ENCODE measurements at places on chromosomes 1 and 21. TPM values are rescaled to one million over a fixed set of nuclear protein-coding genes. Genes with fewer than 3 reads are reported as not detected.

RAP1A gene
- 48.8 TPM for polyA plus RNA-seq

SH2D2A gene
- polyA plus RNA-seq, result not detected

DNALI1 gene
- polyA plus RNA-seq, result 38.8 TPM

KANK4 gene
- polyA plus RNA-seq, result 8.3 TPM

BMP8A gene
- polyA plus RNA-seq, result 0.91 TPM

CLCA1 gene
- polyA plus RNA-seq, result 3.5 TPM

NBPF20 gene
- polyA plus RNA-seq, result 1.3 TPM

GRCh38 chr1:181137217-181137743 is 48.8 kb downstream of the IER5 start:
- DNase-seq, result no peak

- DNase-seq, result no peak
These were observed 336.6 kb upstream of the ZRANB2 start for GRCh38 chr1:71417421-71417820.

DNA sequence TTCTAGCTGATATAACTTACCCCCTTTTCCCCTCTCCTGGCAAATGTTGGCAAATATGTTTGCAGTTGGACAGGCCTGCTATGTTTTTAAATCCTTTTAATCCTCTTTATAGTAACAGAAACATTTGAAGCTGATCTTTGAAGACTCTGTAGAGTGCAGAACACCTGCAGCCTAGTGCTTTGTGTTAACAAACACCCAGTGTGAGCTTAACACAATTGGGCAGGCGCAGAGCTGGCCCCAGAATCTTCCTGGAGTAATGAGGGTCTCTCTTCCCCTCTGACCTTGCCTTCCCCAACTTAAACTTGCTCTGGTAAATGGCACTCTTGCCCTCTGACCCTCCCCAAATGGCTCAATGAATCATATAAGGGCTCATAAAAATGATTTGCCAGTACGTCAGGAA is 247.9 kb upstream of the LYPLAL1 start:
- DNase-seq, result no peak

DNA sequence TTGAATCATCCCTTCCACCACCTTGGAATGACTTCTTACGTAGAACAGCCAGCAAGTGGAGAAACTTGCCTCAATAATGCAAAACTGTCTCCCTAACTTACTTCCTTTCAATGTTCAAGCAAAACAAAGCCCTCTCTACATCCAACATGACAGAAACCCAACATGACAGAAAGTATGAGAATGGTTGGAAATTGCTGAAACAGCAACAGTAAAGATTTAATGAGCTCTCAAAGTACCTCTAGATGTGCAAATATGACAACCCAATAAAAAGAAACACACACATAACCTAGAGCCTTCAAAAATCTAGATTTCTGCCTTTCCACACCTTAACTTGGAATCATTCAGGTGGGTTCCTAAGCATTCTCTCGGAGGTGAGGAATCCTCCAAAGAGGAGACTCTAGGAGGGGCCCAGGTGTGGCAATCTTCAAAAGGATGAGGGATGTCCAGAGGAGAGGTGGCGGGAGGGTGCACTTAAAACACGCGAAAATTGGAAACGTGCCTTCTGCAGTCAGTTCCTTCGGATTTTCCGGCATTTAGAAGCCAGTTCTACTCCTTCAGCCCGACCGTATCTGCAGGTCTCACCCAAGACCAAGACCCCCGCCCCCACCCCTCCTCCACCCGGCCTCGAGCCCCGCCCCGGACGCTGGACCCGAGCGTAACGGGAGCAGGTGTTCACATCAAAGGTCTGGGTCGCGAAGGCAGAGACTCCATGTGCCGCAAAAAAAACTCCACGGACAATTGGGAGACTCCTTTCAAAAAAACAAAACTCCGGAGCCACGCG is 996 bp upstream of the MGST3 start:
- DNase-seq, result no peak

DNA sequence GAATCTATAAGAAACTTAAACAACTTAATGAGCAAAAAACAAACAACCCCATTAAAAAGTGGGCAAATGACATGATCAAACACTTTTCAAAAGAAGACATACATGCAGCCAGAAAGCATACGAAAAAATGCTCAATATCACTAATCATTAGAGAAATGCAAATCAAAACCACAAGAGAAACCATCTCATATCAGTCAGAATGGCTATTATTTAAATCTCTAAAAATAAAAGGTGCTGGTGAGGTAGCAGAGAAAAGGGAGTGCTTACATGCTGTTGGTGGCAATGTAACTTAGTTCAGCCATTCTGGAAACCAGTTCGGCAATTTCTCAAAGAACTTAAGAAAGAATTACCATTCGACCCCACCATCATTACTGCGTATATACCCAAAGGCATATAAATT is 147.7 kb downstream of the FAF1 start:
- DNase-seq, result no peak

GRCh38 chr1:165369255-165369848 is 12.8 kb upstream of the LMX1A start:
- peak; percentile 73 for DNase-seq

- DNase-seq, result no peak
These were observed 182.7 kb downstream of the GRIK3 start for GRCh38 chr1:36851595-36851994.

- DNase-seq, result no peak
These were observed 111.6 kb downstream of the RGS2 start for GRCh38 chr1:192920412-192920811.

DNA sequence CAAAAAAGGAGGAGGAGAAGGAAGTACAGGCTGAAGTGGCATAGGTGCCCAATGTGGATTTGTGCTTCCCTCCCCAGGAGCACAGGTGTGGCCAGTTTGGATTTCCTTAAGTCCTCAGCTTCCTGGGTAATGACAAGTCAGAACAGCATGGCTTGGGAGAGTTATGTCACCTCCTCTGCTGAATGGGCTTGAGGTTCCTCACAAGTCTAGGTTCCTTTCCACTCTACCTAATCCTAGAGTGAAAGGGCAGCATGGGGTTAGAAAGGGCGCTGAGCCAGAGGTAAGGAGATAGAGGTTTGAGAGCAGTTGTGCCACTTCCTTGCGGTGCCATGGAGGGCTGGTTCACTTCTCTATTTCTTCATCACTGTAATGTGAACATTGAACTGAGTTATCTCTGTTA is 35.5 kb upstream of the IL20 start:
- no peak for DNase-seq

GRCh38 chr1:208357644-208358507 is 113.7 kb upstream of the PLXNA2 start:
- peak; percentile 22 for DNase-seq

- DNase-seq, result no peak
These were observed 61.9 kb upstream of the C1orf21 start for GRCh38 chr1:184324972-184325371.

- no peak for DNase-seq
These were observed 119.7 kb downstream of the GDAP2 start for GRCh38 chr1:117809764-117810163.

DNA sequence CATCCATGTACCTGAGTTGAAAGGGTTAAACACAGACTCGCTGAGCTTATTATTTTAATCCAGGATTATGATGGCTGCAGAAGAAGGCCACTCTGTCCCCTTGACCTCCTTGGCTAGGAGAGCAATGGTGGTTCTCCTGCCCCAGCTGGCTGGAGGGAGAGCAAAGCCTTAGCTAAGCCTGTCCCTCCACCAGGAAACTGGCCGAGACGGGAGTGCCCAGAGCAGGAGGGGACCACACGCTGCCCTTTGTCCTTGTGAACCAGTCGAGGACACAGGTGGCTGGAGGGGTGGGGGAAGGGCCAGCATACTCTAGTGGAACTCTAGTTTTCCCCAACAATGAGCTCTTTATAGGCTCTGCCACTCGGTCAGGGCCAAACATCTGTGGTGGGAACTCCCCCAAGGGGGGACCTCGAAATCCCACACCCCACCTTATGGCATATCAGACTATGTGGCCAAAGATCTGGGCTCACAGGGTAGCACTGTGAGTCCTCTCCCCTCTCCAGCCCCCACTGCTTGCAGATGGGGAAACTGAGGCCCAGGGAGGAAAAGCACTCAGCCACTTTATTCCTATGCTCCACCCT is 12.9 kb downstream of the KIAA1614 start:
- DNase-seq, result peak; percentile 58

DNA sequence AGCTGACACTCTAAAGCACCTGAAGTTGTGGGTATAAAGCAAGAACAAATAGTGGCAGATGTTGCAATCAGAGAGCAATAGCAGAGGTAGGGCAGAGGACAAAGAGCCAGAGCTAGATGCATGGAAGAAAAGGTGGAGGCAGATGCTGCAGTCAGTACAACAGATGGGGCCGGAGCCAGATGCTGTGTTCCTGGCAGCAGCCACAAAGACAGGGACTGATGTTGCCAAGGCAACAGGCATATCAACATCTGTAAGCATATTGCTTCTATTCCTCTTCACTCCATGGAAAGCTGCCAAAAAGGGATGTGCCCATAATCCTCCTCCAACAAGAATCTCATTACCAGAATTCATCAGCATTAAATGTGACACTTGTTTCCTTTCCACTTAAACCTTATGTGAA is 108.0 kb downstream of the TNNI3K start:
- DNase-seq, result peak; percentile 78

- DNase-seq, result no peak
These were observed 153.5 kb downstream of the HLX start for GRCh38 chr1:221032637-221033280.

- DNase-seq, result no peak
These were observed 72.8 kb downstream of the ATF6 start for GRCh38 chr1:161838885-161839284.

- DNase-seq, result no peak
These were observed 4.1 kb upstream of the BTG3 start for GRCh38 chr21:17616831-17617230.

DNA sequence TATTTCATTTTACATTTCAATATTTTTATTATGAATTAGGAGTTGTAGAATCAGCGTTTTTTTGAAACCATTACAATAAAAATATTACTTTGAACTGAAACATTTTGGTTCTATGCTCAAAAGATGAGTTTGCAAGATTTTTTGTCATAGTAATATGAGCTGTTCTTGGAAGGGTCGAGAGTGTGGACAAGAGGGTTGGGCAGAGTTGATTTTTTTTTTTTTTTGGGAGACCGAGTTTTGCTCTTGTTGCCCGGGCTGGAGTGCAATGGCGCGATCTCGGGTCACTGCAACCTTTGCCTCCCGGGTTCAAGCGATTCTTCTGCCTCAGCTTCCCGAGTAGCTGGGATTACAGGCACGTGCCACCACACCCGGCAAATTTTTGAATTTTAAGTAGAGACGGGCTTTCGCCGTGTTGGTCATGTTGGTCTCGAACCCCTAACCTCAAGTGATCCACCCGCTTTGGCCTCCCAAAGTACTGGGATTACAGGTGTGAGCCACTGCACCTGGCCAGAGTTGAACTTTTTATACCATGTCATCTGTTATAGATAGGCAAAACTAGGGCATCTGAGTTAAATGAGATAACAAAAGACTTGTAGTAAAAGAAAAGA is 3.3 kb downstream of the CACYBP start:
- no peak for DNase-seq

DNA sequence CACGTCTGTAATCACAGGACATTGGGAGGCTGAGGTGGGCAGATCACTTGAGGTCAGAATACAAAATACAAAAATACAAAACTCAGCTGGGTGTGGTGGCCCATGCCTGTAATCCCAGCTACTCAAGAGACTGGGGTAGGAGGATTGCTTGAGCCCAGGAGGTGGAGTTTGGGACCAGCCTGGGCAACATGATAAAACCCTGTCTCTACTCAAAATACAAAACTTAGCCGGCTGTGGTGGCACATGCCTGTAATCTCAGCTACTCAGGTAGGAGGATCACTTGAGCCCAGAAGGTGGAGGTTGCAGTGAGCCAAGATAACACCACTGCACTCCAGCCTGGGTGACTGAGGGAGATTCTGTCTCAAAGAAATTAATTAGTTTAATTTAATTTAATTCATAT is 6.5 kb upstream of the ITLN1 start:
- no peak for DNase-seq

DNA sequence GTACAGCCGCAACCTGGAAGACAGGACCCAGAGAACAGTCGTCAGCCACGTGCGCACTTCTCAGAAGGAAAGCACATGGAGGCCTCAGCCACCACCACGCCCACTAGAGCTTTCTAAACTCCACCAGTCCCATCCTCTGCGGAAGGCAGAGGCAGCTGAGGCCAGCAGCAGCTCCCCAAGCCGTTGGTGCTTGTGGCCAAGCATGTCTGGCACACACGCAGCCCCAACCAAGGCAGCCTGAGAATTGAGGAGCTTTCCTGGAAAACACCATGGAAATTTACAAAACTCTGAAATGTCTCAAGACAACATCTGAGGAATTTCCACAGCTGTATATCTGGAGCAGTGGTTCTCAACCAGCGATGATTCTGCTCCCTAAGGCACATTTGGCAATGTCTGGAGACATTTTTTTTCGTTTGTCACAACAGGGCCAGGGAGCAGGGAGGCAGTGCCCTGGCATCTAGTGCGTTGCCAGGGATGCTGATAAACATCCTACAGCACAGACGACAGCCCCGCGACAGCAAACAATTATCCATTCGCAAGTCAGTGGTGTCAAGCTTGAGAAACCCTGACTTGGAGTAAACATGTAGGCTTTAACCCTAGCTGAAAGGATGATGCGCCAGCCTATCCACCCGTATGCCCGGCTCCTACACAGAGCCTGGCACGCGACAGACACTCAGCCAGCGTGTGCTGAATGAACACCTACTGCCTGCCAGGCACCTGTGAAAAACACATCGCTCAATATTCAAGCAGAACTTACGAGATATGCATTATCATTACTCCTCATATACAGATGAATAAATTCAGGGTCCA is 24.7 kb downstream of the NPHP4 start:
- no peak for DNase-seq

DNA sequence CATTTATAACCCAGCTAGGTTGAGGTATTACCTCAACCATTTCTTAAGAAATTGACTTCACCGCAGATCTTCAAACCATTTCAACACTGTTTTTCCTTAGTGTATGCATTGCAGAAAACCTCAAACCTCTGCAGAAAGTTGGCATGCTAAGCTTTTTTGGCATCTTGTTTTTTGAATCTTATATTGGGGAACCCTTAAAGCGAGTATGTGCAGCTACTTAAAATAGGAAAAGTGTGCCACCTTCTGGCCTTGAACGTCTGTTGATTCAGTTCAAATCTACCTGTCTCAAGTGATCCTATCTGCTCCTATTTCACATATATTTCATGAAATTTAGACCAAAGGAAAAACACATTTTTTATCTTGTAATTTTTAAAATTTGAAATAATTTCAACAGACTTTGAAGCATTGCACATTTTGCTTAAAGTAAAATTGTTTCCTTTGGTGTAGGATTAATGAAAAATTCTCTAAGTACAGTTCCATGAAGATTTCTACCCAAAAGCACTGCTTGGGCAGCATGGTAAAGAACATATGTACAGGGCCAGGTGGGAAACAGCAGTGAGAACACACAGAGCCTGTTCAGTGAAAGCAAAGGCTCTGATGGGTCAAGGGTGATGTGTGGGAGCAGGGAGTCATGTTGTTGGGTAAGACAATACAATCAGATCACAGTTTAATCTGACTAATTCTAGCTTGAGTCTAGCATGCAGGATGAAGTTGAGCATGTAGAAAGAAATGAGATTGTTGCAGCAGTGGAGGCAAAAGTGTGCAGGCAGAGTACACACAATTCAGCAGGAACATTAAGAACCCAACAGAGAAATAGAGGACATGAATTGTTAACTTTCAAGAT is 17.2 kb downstream of the HENMT1 start:
- peak; percentile 75 for DNase-seq

Data from hepatocyte (in vitro differentiated cells).